Right renal pelvis (tissue), 4 donors: ENCODE measurements at places on chromosomes 4 and X.

- peak; percentile 40 for DNase-seq
These were observed 428.8 kb downstream of the NKX6-1 start for GRCh38 chr4:84070289-84070688.

GRCh38 chr4:156556336-156556735 lies 415.3 kb downstream of the PDGFC start:
- DNase-seq, result no peak

DNA sequence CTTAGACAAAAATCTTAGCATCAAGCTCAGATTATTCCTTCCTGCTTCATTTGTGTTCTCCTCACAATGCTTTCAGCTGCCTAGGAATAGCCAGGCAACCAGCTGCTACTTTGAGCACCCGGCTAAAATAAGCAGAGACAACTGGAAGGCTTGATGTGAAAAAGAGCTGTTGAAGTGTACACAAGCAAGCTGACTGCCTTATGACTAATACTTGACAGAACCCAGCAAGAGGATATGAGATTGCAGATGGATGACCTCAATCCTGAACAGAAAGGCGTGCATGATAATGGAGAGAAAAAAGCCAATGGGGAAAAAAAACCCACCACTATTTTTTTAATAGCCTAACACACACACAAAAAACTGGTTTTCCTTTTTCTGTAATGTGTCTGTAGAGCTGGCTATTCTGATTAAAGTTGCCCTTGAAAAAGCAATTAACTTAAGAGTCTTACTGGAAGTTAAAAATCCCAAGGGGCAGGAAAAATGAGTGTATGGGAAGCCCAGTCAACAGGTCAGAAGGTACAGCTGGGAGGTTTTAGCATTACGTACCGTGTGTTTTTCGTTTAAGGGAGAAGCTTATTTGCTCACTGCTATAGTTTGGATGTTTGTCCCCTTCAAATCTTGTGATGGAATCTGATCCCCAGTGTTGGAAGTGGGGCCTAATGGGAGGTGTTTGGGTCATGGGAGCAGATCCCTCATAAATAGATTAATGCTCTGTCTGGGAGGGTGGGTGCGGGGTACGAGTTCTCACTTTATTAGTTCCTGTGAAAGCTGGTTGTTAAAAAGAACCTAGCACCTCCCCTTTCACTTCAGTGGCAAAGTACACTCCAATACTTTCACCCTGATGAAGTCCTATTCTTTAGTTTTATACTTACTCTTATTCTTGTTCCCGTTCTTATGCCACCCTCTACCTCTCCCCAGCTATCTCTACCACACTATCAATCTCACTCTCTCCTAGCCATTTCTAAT lies 37.1 kb upstream of the HERC6 start:
- DNase-seq, result peak; percentile 27

- DNase-seq, result no peak
These were observed 49.7 kb upstream of the SLC16A2 start for GRCh38 chrX:74371425-74372222.

DNA sequence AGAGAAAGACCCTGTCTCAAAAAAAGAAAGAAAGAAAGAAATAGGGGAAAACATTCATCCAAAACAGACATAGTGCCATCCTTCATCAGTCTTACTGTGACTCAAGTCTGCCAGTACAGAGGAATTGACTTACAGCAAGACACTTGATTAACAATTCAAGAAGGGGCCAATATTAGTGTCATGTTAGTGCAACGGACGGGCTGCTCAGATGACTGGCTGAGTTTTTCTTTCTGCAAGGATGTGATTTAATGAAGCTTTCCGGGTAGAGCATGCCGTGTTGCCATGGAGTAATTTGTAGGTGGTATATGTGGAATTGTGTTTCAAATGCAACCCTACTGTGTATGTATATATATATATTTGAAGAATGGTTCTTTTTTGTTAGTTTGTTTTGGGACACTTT lies 12.6 kb upstream of the MFAP3L start:
- no peak for DNase-seq

- DNase-seq, result no peak
These were observed 771.3 kb upstream of the PCDH7 start for GRCh38 chr4:29948858-29949257.
